ENCODE measurements at places on chromosomes 7 and 10.

- DNase-seq = no peak
These were observed 569.1 kb upstream of the KCND2 start for GRCh38 chr7:119703895-119704294.

DNA sequence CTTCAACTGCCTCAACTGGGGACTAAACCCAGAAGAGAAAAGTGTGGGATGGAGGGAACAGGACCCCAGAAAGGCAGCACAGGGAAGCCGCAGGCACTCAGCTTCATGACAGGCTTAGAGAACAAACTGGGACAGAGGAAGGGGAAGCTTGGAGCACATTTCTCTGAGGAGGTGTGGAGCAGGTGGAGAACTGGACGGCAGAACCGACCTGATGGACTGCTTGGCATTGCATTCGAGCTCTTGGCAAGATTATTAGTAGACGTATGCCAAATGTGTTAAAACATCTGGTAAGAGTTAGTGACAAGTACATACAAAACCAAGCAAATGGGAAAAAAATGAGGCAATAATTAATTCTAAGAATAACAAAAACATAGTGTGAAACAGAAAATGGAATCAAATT, 335.7 kb downstream of the SFMBT2 start:
- no peak for DNase-seq

DNA sequence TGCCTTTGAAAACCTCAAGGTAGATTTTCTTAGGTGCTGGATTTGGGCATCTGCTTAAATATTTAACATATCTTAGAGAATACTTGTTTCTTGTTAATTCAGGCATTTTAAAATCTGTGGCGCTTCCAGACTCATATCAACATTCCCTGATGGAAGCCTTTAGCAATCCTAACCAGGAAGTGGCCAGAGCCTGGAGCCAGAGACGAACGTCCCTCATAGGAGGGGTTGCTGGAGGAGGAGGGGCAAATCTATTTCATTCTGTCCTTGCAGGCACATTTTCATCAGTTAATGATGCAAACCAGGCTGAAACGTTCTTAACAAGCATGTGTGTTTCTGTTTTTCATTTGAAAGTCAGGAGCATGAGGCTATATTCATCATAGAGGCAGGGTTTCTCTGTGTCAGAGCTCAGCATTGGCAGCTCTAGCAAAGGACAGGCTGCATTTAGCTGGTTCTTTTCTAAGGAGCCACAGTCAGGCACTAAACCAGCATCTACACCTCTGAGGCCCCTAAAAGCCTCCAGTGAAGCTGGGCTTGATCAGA, 17.8 kb upstream of the IFIT2 start:
- DNase-seq = peak; percentile 91

DNA sequence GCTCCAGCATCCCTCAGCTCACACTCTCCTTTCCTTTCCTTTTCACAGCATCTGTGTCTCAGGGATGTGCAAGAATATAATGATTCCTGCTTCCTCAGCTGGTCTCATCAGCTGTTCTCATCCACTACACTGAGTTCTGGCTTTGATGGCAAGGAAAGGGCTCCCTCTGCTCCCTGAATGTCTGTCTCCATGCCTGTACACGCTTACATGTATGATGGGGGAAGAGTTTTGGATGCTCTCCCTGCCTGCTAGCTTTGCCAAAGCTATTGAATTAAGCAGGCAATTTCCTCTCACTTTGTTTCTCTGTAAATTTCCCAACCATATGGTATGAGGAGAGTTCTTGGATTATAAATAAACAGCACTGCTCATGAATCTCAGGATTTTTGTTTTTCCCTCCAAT, 254.5 kb downstream of the SORCS3 start:
- DNase-seq = no peak

GRCh38 chr10:127720903-127721302, 16.1 kb upstream of the FOXI2 start:
- no peak for DNase-seq

- no peak for DNase-seq
These were observed 431.4 kb downstream of the DNAJB6 start for GRCh38 chr7:157768198-157768597.

DNA sequence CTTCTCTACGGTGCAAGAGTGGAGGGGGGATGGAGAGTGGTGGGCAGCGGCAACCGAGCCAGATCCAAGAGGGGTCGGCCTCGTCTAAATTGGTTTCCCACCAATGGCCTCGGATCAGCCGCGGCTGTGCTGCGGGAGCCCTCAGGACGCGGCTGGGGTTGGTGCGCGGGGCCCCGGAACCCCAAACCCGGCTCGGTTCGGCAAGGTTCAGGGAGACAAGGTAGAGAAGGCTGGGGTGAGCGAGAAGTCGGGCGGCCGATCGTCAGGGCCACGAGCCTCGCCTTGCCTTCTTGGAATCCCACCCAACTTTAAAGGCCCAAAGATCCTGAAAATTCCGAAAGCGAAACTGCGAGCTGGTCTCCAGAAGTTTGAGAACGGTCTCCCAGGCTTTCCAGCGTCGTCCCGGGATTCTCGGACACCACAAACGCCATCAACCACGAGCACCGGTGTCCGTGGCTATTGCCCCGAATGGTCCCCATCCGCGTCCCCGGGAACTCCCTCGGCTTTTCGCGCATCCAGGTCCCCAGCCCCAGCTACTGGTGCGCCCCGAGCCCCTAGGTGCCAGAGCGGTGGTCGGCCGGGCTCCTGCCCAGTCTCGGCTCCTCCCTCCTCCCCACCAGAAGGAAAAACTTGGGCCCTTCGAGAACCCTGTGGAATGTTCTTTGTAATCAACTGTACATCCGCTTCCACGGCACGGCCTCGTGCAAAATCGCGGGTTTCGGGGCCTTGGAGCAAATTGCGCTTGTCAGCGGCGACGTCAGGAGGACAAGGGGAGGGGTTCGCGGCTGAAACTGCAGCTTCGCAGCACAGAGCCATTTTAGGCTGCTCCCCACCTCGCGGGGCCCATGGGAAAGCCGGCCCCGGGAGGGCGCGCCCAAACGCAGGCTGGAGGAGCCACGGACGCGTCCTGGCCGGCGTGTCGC, 3.2 kb downstream of the SFMBT2 start:
- DNase-seq = no peak

DNA sequence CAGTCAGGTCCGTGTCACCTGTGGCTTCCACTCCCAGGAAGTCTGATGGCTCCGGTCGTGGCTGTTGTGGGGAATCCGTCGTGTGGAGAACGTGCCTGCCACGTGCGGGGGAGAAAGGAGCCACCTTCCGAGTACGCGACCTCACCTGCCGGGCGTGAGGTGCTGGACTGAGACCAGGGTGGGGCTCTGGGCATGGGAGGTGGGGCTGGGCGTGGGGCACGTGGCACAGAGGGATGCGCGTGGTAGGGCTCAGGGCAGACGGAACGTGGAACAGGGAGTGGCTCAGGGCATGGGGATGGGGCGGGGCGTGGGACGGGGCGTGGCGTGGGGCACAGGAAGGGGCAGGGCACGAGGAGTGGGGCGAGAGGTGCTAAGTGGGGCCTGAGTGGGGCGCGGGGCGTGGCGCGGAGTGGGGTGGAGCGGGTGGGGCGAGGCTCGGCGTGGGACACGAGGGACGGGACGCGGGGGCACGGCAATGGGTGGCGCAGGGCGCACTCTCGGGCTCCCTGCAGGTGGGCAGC, 64.8 kb downstream of the C10orf143 start:
- no peak for DNase-seq

GRCh38 chr7:143487566-143487965, 9.9 kb downstream of the TAS2R41 start:
- DNase-seq = no peak

DNA sequence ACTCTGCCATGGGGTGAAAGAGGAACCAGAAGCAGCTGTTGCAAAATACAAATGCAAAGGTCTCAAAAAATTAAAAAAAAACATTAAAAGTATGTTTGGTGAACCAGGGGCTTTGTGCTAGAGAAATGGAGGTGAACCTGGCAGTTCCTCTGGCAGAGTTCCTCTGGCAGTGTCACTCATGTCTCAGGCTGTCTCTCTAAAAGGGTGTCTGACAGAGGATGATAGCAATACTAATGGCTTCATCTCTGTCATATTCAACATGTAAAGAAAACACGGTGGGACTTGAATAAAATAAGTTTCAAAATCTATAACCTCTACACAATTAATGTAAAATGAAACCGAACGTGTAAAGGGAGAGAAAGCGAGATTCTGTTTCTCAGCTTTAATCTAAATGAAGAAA, 375.7 kb upstream of the VWC2 start:
- DNase-seq = no peak

- no peak for DNase-seq
These were observed 513 bp downstream of the HOXA7 start for GRCh38 chr7:27155816-27156507.

- DNase-seq = no peak
These were observed 137.5 kb upstream of the LAMB4 start for GRCh38 chr7:108267615-108268014.

DNA sequence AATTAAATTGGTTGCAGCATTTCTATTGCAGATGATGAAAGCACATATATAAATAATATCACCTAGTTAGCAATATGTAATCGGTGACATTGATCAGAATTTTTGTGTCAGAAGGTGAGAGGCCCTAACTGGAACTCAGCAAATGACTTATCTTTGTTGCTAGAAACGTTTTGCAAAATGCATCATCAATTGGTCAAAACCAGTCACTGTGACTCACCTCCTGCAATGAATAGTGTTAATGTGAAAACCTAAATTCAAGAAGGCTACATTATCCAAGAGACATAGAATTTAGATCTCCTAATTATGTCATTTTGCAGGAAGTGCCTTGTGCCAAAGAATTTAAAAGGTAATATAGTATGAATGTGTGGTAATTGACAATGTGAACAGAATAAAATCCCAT, 9.8 kb upstream of the PNLIPRP3 start:
- DNase-seq = no peak

DNA sequence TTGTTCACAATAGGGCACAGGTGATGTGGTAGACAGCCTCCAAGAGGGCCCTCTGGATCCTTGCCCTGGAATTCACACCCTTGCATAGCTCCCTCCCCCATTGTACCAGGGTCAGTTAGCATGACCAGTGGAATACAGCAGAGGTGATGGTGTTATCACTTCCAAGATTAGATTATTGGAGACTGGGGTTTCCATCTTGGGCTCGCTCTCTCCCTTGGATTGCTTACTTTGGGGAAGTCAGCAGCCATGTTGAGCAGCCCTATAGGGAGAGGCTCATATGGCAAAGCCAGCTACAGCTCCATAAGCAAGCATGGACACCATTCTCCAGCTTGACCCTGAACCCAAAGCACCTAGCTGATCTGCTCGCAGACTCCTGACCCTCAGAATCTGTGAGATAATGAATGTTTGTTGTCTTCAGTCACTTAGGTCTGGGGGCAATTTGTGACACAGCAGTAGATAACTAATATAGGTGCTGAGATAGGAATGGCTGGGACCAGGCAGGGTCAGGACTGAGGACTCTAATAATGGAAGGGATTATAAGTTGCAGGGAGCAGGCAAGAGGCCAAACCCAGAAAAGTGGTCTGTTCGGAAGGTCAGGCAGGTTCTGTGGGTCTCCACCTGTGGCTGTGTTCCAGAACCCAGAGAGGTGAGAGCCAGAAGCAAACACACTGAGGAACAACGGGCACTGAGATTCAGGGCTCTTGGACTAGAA, 22.9 kb downstream of the TBXAS1 start:
- no peak for DNase-seq

GRCh38 chr10:31961277-31962074, 32.8 kb upstream of the ARHGAP12 start:
- no peak for DNase-seq

- no peak for DNase-seq
These were observed 60.4 kb downstream of the SCRN1 start for GRCh38 chr7:29929018-29929807.

Data from fibroblast of skin of left quadriceps (primary cell).